ENCODE measurements at places on chromosomes 11 and 22. TPM values are rescaled to one million over a fixed set of nuclear protein-coding genes. Genes with fewer than 3 reads are reported as not detected.

Gene AMOTL1
- total RNA-seq, result 7.8 TPM

Gene TPCN2
- total RNA-seq, result 11.4 TPM

Gene ENTHD1
- total RNA-seq, result not detected

Gene SOX10
- total RNA-seq, result not detected

Gene PAX6
- 1.6 TPM for total RNA-seq
